ENCODE measurements at places on chromosomes 12 and 14.

DNA sequence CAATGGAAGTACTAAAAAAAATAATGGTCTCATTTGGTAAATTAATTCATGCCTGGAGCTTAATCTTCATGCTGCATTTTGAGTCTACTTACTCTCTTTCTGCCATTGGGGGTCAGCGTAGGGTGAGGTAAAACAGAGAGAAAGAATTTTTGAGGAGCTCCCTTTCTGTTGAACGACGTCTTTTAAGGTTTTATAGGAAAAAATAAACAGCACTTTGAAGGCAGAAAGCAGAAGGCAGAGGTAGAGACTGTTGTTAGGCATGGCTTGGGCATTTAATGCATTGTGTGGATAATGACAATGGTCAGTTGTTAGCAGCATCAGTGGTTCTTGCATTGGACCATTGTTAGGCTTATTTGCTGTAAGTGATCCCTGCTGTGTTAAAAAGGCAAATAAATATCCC lies 557.2 kb upstream of the STXBP6 start:
- no peak for DNase-seq

GRCh38 chr14:98932431-98933325 lies 339.3 kb downstream of the BCL11B start:
- no peak for DNase-seq

DNA sequence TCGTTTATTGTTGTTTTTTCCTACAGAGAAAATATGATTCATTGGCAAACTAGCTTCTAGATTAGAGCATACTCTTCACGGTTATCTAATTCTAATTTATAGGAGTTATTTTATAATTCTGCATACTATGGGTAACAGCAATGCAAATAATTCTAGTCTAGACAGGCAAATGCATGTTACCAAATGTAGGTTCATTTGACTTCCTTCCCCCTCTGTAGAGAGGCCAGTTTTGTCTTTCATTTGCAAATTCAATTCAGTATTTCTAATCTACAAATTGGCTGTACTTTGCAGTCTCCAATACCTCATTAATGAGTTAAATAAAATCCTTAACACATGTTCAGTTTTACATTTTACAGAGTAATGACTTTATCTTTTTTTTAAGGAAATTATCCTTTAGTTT lies 4.2 kb downstream of the LGMN start:
- no peak for DNase-seq

GRCh38 chr14:36361210-36361853 lies 40.9 kb upstream of the MBIP start:
- no peak for DNase-seq

GRCh38 chr14:53109105-53110041 lies 43.8 kb downstream of the DDHD1 start:
- no peak for DNase-seq

DNA sequence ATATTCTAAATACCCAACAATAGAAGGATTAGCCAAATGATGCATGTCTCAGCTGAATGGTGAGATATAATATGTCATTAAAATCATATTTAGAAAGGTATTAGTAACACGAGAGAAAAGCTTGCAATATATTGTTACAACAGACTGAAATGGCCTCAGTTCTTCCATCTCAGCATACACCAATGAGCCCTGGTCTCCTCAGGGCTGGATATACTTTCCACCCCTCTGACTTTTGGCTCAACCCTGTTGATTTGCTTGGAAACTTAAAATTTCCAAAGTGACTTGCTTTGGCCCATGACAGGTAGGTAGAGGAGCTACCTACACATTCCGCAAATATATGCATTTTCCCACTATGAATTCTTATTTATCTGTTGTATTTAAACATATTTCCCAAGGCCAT lies 908.1 kb upstream of the TMEM132C start:
- DNase-seq: no peak

GRCh38 chr14:61474015-61474414 lies 152.6 kb downstream of the PRKCH start:
- DNase-seq: no peak

DNA sequence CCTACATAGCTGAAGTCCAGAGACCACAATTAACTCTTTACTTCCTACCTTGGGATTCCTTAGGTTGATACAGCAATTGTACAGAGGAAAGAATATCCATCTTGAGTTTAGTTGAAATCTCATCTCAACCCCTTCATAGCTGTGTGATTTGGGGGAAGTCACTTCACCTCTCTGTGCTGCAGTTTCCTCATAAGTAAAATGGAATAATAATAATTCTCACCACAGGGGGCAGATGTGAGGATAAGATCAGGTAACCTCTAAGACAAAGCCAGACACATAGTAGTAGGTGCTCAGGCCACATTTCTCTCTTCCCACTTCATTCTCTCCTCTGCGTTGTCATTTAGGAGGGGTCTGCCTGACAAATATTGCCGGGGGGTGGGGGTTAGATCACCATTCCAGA lies 6.7 kb downstream of the FOXN4 start:
- no peak for DNase-seq

DNA sequence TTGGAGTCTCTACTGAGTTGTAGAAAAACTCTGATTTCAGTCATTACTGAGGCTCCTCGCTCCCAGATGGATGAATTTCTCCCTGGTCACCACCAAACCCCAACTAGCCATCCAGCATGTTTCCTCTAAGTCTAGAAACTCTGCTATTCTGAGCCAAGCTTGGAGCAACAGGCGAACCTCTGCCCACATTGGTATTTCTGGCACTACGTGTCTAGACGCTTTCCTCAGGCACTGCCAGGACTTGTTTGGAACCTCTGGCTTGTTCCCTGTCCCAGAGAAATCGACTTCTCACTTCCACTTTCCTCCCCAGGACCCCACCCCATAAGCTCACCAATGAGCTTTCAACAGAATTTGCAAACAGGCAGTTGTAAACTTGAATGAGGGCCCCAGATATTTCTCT lies 27.6 kb downstream of the WSCD2 start:
- DNase-seq: no peak

DNA sequence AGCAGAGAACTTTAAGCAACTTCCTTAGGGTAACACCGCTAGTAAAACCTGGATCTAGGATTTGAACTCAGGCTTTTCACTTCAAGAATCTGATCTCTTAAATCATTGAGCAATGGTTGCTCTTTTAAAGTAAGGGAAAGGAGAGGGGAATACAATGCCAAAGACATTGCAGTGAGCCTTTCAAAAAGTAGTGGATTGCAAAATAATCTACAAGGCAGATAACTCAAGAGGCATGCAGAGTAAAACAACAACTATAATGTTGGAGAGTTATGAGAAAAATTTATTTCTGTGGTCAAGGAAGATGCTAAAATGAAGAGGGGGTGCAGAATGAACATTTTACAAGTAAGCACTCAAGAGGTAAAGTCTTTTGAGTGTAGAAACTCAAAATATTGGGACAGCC lies 432.6 kb downstream of the C12orf50 start:
- no peak for DNase-seq

DNA sequence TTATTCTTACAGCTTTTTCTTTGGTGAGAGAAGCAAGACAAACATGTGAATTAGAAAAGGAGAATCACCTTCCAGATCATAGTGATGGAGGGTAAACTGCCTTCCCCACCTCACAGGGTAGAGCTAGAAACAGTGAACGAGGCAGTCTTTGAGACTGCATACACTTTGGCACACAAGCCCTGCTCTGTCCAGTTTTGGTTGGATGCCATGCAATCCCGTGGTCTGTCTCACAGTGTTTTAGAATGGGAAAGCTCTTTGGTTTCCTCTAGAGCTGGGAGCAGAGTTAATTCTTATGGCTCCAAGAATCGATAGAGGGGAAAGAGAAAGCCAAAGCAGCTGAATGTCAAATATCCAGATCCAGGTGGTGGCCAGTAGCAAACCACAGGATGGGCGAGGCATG lies 21.9 kb downstream of the TDP1 start:
- no peak for DNase-seq

DNA sequence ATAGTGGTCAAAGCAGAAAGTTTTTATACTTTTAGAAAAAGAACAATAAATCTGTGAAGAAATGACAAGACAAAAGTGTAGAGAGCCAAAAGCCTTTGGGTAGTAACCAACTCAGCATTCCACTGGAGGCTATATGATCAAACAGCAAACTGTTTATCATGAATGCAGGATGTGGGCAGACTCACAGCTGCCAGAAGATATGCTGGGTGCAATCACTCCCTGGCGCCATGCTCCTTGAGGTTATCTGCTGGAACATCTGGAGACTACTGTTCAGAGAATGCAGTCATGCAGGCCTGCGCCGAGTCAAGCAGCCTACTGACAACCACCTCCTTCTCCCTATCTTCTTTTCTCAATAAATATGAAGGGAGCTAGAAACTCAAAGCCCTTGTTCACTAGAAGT lies 49.0 kb upstream of the SLC8A3 start:
- no peak for DNase-seq

GRCh38 chr14:63840981-63841380 lies 11.8 kb upstream of the SYNE2 start:
- DNase-seq: no peak

- peak; percentile 37 for DNase-seq
Measured at GRCh38 chr12:132622437-132623071, 4.0 kb downstream of the P2RX2 start.

GRCh38 chr14:71395151-71395604 lies 487.9 kb downstream of the PCNX1 start:
- no peak for DNase-seq

- DNase-seq: no peak
Measured at GRCh38 chr12:58459191-58459590, 461.1 kb downstream of the LRIG3 start.

DNA sequence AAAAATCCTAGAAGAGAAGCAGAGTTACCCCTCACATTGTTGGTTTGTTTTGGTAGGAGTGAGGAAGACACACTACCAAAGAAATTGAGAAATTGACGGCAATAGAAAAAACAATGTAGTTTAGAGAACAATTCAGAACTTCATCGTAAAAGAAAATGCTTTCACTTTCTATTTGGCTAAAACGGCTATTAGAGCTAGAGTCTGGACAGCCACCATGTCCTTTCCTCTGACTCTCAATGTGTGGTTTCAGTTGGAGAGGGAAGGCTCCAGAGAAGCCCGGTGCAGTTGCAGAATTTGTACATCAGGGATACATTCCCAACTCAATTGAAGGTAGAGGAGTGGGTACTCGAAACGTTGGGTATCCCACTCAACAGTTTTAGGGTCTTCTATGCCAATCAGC lies 535.3 kb downstream of the GALC start:
- DNase-seq: no peak

GRCh38 chr12:42677461-42677860 lies 87.9 kb upstream of the PRICKLE1 start:
- no peak for DNase-seq

DNA sequence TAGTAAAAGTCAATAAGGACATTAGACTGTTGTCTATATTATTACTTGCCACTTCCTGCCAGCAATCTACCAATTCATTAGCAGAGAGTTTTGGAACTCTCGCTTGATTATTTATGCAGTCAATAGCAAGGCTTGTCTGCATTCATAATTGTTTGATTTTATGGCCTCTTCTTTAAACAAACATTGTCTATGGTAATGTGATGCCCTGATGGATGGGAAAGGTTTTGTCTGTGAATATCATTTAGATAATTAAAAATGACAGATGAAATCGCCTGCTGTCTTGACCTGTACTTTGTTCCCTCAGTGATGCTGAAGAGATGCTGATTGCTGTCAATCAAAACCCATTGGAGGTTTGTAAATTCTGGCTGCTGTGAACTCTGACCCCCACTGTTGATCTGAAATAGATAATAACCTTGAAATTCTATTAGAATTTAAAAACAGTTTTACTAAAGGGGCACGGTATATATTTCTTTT lies 455.3 kb downstream of the NPAS3 start:
- no peak for DNase-seq

GRCh38 chr12:29113101-29113500 lies 36.0 kb upstream of the FAR2 start:
- no peak for DNase-seq

GRCh38 chr12:99529966-99530365 lies 117.6 kb upstream of the GARIN6 start:
- no peak for DNase-seq

GRCh38 chr12:39984670-39985069 lies 121.2 kb downstream of the SLC2A13 start:
- DNase-seq: no peak

DNA sequence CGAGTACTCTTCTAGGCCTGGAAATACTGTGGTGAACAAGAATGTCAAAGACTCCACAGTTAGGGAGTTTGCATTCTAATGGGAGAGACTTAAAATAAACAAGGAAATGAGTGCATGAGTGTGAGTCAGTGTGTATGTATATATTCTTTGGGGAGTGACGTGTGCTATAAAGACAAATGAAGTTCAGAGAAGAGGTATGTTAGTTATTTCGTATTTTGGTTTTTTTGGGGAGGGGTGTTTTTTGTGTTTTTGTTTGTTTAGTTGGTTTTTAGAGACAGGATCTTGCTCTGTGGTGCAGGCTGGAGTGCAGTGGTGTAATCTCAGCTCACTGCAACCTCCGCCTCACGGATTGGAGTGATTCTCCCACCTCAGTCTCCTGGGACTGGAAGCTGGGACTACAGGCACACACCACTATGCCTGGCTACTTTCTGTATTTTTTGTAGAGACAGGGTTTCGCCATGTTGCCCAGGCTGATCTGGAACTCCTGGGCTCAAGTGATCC lies 74.3 kb downstream of the SRGAP1 start:
- DNase-seq: peak; percentile 72

- no peak for DNase-seq
Measured at GRCh38 chr14:93246534-93246933, 39.5 kb downstream of the UBR7 start.

Data from fibroblast of the conjunctiva (primary cell).